ENCODE measurements at places on chromosomes 3 and 15.

DNA sequence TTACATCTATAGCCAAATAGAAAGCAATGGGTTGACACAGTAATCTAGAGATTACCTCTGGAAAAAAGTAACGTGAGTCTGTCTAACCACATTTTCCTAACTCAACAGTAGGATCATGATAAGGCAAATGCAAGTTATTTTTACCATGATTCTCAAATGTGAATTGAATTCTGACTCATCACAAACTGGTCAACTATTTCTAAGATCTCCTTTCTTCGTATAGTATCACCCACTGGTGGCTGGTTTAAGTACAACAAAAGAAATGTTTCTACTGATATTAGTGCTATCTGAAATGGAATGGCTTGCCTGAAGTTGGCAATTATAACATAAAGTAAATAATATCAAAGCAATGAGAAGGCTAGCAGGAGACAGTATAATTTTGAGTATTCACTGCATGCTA, 102.2 kb downstream of the ABI3BP start:
- DNase-seq, result no peak

GRCh38 chr3:184811663-184811998, 335 bp upstream of the VPS8 start:
- DNase-seq, result no peak

DNA sequence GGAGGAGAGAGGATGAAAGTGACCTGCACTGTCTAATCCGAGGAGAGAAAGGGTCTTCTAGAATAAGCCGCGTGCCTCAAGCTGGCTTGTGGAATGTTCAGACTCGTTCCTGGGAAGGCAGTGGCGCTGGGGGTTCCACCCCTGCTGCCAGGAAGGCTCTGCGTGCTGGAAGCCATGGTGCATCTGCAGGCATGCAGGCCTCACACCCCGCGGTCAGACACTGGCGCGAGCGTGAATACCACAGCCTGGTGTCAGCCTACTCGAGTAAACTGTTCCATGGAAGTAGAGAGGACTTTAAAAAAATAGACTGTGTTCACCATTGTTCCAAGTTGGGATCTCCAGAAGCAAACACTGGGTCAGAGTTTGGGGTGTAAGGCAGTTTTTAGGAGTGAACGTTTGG, 25.9 kb upstream of the GABRG3 start:
- no peak for DNase-seq

DNA sequence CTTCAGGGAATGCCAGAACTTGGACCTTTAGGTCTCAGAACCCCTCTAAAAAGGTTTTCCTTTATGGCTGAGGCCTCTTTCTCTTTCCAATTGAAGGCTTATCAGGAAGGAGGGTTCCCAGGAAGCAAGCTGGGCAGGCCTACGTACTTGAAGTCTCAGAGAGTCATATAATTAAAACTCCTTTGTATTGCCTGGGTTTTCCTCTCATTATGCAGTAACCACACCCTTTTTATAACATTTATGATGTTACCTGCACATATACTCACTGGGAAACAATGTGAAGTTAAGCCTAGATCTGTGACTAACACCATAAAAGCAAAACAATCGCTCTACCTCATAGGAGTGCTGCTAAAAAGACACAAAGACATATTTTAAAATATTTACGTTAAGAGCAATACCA, 27.3 kb downstream of the SERP1 start:
- no peak for DNase-seq

DNA sequence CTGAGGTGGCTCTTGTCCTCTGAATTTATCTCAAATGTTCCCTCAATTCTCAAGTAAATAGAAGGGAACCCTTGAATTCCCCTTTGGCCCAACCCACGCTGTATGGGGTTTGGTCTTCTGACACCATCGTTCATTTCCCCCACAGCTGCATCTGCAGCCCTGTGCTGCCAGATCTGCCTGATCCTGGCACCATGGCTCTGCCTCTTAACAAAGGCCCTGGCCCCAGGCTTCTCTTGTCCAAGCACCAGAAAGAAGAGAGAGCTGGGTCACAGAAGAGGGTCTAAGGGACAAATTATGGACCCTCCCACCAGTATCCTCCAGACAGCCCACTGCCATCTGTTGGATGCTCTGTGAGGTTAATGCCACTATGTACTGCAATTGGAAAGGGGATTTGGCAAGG, 1.8 kb downstream of the MAP1A start:
- DNase-seq, result no peak

GRCh38 chr3:193922034-193922774, 213.7 kb upstream of the HES1 start:
- DNase-seq, result no peak

GRCh38 chr3:183560607-183561006, 5.1 kb upstream of the KLHL6 start:
- DNase-seq, result no peak

- no peak for DNase-seq
Observed at GRCh38 chr3:23116081-23116837, 86.9 kb upstream of the UBE2E2 start.

GRCh38 chr3:52763466-52763865, 7.3 kb downstream of the NEK4 start:
- DNase-seq, result no peak

- no peak for DNase-seq
Observed at GRCh38 chr3:104856741-104857140, 510.0 kb upstream of the ALCAM start.

DNA sequence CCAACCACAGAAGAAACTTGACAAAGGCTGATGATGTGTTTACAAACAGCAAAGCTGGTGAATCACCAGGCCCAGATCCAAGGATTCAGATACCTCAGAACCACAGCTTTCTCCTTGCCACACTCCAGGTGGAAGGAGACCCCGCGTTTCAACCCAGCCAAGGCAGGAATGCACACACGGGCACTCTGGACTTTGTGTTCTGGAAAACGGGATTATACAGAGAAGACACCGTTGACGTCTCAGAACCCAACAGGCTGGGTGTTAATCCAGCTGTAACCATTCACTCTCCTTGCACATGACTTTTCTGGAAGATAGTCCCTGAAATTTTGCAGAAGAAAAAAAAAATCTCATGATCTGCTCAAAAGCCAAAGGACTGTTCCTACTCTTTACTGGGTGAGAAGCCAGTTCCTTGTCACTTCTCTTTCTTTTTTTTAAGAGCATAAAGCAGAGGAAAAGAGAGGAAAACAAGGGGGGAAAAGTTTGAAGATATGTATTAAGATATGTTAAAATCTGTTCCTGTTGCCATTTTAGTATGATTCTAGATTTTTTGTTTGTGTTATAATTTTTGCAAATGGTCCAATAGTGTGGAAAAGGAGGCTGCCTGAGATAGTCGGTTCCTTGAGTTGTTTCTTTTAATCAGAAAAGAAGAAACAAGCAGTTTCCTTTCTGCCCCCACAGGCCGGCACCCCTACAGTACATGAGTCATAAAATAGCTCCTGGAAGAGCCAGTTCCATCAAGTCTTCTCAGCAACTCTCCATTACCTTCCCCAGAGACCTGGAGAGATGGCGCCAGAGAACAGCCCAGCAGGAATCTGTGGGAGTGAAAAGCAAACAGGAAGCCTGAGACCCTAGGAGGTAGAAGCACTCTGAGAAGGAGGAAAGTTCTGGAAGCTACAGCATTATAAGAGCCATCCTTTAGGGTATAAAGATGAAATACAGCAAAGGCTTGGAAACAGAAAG, 73.1 kb downstream of the RORA start:
- DNase-seq, result no peak

Measured in D341Med (cell line).